ENCODE measurements at places on chromosomes 6 and 20.

DNA sequence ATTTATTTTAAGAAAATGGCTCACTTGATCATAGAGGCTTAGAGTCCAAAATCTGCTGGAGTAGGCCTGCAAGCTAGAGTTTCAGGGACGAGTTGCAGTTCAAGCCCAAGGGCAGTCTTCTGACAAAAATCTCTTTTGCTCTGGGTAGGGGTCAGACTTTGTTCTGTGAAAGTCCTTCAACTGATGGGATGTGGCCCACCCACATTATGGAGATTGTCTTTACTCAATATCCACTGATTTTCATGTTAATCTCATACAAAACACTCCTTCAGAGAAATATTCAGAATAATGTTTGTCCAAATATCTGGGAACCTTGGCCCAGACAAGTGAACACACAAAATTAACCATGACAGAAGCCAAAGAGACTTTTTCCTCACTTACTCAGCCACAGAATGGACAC lies 98.6 kb upstream of the RSPO3 start:
- DNase-seq, result no peak

GRCh38 chr6:20481281-20481680 lies 53.0 kb upstream of the CDKAL1 start:
- no peak for DNase-seq

DNA sequence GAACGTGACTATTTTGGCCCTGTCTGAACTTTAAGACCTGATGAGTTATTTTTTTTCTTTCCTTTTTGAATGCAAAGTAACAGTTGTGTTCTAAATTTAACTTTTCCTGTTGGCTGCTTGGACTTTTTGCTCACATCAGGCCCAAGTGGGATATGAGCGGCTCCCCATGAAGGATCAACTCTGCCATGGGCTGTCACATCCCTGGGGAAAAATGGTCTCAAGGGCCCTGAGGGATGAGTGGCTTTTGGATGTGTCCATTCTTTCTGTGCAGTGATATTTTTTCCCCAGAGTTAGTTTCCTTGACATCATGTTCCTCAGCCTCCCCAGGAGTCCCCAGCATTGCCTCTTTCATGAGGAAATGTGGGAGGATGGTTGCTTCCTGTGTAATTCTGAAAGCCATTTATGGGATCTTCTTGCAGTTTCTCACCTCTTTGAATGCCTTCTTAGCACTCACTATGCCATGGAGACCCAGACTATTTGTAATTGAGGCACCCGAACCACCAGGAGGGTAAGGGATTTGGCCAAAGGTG lies 92.5 kb downstream of the SLC24A3 start:
- no peak for DNase-seq

DNA sequence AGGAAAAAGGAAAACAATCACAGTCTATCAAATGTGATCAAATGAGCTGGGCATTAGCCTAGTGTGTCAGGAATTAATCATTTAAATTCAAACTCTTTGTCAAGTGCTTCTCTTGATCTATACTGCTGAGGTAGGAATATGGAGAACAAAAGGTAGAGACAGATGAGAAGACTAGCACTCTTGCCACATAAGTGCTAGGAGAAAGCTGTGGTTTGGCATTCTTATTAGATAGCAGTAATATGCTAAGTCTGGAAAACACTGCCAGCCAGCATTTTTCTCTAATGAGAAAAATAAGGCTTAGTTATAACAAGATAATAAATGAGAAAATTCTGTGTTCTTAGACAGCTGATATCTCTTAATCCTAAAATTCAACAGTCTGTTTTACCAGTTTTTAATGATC lies 38.9 kb downstream of the ORC3 start:
- no peak for DNase-seq

GRCh38 chr20:53692465-53693067 lies 98.9 kb upstream of the ZNF217 start:
- no peak for DNase-seq

- DNase-seq, result no peak
These were observed 78.4 kb upstream of the CCN6 start for GRCh38 chr6:111975466-111975865.

DNA sequence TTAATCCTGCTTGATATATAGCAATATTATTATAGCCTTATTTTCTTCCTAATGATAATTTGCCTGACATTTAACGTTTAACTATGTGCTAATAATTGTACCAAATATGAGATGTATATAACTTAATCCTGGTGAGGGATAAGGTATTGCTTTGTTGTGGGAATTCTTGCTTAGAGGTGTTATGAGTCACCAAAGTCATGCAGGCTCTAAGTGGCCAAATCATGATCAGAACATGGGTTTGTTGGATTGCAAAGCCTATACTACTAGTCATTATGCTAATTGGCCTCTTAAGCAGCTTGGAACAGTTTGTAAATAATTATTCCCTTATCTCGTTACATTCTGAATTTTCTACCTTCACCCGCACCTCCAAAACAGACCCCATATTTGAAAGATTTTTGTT lies 21.9 kb upstream of the C6orf141 start:
- no peak for DNase-seq

GRCh38 chr6:72287801-72288200 lies 334.1 kb upstream of the KCNQ5 start:
- DNase-seq, result no peak

- no peak for DNase-seq
These were observed 113.0 kb downstream of the SYCP2 start for GRCh38 chr20:59820204-59821041.

- DNase-seq, result no peak
These were observed 67.7 kb upstream of the GCM1 start for GRCh38 chr6:53216301-53216700.

- DNase-seq, result no peak
These were observed 23.1 kb downstream of the OTOR start for GRCh38 chr20:16771213-16771612.
